Pancreas (tissue), 10 donors: ENCODE measurements at places on chromosomes 3 and 15.

- DNase-seq, result no peak
Measured at GRCh38 chr3:51035630-51036029, 349.5 kb upstream of the MANF start.

DNA sequence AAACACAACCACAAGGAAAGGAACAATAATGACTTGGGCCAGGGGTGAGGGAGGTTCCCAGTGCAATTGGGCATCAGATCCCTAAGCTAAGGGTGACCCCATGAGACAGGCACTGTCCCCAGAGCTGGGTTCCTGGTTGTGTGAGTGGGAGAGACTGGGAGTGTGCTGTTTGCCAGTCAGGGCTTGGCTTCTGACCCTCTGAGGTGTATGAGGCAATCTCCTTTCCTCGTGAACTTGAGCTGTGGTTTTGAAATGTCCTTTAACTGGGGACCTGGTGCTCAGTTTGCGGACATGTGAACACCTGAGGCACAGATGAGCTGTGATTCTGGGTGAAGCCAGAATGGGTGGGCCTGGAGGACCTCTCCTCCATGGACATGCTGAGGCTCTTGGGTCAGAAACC lies 58.5 kb upstream of the PLXNA1 start:
- DNase-seq, result no peak

DNA sequence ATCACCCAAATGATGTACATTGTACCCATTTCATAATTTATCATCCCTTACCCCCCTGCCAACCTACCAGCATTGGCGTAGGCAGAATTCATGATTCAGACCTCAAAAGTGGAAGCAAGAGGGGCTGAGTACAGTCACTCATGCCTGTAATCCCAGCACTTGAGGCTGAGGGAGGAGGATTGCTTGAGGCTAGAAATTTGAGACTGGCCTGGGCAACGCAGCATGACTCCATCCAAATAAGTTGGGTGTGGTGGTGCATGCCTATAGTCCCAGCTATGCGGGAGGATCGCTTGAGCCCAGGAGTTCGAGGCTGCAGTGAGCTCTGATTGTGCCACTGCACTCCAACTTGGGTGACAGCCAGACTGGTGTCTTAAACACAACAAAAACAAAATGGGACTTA lies 10.4 kb downstream of the TTC14 start:
- DNase-seq, result no peak

DNA sequence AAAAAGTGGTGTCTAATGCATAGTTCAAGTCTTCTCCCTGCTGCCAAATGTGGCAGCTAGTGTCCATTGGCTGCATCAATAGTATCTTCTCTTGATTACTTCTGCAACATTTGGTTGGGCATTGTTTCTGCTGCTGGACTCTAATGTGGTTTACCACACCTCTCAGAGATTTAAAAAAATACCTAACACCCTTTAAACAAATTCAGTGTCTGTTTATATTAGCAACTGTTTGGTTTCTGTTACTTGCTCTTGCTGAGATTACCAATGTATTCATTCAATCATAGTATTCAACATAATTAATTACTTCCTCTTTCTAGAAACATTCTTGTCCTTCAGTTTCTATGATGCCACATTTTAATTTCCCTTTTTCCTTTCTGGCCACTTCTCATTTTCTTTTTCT lies 20.3 kb upstream of the NECTIN3 start:
- DNase-seq, result no peak

GRCh38 chr3:9188583-9188982 lies 60.9 kb downstream of the SRGAP3 start:
- DNase-seq, result no peak

GRCh38 chr3:42226470-42227425 lies 39.2 kb downstream of the CCK start:
- no peak for DNase-seq

GRCh38 chr15:37071134-37071533 lies 29.2 kb downstream of the MEIS2 start:
- no peak for DNase-seq

- DNase-seq, result no peak
Measured at GRCh38 chr3:196049653-196050052, 32.2 kb downstream of the TFRC start.

DNA sequence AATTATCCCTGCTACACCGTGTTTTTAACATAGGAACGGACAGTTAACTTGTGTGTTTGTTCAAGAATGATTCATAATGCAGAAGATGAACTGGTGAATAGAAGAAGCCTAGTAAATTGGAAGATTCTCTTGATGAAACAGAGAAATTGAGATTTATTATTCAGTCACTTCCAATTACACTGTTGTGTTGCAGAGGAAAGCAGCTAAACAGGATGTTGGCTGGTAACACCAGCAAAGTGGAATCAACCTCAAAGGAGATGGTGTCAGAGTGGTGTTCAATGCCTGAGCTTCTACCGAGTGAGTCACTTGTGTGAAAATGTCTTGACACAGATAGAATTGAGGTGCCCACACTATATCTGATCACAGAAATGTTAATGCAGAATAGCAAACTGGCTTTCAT lies 399.6 kb downstream of the LPP start:
- no peak for DNase-seq

DNA sequence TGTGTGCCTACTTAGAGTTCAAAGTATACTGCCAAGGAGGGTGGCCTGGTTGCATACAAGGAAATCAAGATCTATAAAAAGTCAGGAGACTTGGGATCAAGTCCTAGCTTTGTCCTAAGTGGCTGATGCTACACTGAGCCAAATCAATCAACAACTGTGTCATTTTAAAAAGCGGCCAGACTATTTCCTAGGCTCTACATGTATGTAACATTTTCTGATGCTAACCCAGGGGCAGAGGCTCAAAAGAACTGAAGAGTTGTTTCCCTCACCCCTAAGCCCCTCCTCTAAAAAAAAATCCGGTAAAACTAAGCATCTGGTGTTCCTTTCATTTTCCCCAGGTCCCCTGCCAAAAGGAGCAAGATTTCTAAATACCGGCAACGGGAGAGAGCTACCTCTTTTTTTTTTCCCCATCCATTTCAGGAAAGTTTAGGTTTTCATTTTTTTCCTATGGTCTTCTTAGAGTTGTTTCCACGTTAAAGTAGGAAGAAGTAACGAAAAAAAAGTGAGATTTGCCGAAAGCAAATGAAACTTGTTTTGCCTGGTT lies 18.8 kb upstream of the CHD2 start:
- DNase-seq, result no peak

GRCh38 chr3:14429237-14429636 lies 26.8 kb downstream of the SLC6A6 start:
- DNase-seq, result no peak

GRCh38 chr15:57444877-57445513 lies 68.7 kb downstream of the CGNL1 start:
- no peak for DNase-seq

DNA sequence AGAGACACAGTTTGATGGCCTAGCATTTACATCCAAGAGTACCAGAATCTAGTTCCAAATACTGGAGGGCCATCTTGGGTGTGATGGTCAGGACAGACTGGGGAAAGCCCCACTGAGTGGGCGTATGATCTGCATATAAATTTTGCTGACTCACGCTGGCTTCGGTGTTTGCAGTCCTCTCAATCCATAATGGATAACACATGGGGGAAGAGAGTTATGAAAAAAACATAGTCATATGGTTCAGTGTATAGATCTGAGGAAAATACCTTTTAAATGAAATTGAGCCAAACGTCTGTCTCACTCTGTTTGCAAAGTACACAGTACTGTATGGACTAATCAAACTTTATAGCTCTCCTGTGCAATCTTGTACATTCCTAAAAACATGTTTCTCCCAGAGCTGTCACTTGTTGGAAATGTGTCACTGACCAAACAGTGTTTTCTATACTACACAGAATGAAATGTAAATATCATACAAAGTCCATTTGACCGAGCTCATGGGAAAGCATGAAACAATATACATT lies 125.3 kb upstream of the THBS1 start:
- DNase-seq, result no peak

DNA sequence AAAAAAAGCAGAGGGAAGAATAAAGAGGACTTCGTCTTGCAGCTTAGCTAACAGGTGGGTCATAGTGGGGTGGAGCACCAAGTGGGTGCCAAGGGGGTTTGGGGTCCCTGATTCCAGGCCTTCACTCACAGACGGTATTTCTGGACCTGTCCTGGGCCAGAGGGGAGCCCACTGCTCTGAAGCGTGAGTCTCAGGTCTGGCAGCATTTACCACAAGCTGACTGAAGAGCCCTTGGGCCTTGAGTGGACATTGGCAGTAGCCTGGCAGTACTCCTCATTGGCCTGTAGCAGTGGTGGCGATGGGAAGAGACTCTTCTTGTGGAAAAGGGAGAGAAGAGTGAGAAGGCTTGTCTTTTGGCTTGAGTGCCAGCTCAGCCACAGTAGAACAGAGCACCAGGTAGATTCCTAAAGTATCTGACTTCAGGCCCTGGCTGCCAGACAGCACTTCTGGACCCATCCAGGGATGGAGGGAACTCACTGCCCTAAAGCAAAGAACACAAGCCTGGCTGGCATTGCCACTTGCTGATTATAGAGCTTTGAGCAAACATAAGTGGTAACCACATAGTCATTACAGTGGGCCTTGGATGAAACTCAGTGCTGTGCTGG lies 72.9 kb downstream of the GLDN start:
- no peak for DNase-seq

DNA sequence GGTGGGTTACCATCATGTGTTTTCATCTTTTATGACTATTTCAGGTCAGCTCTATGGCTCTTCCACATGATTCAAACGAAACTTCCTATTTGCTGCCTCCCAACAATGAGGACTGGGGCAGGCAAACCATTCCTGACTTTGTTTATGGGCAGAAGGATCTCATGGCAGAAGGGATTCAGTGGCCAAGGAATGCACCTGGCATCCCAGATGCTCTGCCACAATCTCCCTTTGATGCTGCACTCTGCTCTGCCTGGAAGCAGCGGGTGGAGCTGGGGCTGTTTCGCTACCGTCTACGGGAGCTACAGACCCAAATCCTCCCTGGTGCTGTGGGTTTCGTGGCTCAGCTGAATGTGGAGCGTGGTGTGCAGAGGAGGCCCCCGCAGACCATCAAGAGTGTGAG lies 6.8 kb downstream of the GDPGP1 start:
- no peak for DNase-seq

- DNase-seq, result no peak
Measured at GRCh38 chr3:159779883-159780282, 208.8 kb upstream of the IL12A start.

DNA sequence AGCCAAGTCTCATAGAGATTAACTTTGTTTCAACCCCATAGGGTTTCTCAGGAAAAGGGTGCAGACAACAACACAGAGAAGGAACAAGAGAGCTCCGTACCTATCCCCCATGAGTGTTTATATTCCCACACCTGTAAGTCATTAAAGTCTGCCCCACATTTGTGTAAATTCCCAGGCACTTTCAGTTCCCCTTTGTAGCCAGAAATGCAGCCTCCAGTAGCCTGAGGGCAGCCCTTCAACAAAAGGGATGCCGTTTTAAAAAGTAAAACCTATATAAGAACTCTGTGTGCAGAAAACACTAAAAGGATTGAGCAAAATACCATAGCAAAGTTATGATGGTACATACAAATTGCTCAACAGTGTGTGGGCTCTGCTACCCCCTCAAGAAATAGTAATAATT lies 59.7 kb upstream of the TMEM108 start:
- DNase-seq, result no peak

GRCh38 chr3:38267662-38268061 lies 2.0 kb downstream of the SLC22A13 start:
- DNase-seq, result no peak

GRCh38 chr15:101262551-101262950 lies 10.7 kb upstream of the CHSY1 start:
- DNase-seq, result no peak

- no peak for DNase-seq
Measured at GRCh38 chr3:120368172-120368571, 19.0 kb upstream of the LRRC58 start.

DNA sequence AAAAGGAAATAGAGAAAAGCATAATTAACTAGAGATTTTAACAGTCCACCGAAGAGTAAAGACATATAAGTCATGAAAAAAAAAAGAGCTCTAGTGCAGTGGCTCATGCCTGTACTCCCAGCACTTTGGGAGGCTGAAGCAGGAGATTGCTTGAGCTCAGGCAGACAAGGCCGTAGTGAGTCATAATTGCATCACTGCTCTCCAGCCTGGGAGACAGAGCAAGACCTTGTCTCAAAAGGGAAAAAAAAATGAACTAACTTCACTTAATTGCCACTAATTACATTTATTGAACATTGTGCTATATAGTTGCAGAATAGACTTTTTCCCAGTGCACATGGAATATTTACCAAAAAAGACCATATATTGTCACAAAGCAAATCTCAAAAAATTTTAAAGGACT lies 221.8 kb downstream of the CBLB start:
- DNase-seq, result no peak

DNA sequence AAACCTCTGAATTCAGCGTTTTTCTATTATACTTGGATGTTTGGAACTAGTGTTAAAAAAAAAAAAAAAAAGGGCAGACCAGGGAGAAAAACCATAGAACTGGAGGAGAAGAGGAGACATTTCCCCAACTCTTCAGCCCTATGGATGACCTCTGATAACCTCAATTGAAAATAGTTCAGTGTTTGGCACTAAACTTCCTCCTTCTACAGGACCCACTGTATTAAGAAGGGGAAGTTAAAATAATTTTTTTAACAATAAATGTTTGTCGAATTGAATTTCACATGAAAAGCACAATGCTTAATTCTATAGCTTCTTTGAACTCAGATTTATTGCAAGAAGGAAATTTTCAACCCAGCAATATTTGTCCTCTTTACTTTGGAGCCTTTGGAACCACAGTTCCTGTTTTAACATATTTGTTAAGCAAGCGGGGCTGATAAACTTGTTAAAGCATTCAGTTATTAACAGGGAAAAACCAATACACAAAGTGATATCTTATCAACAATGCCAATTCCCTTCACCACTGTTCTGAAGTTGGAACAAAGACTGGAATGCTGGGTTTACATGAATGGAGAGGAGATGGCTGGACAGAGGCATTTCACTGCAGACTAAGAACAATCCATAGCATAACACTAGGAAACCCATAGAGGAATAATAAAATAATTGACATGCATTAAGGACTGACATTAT lies 3.1 kb upstream of the A4GNT start:
- DNase-seq, result no peak

- DNase-seq, result no peak
Measured at GRCh38 chr3:36418296-36418695, 38.0 kb downstream of the STAC start.

- DNase-seq, result no peak
Measured at GRCh38 chr3:79039192-79039591, 728.6 kb downstream of the ROBO1 start.

DNA sequence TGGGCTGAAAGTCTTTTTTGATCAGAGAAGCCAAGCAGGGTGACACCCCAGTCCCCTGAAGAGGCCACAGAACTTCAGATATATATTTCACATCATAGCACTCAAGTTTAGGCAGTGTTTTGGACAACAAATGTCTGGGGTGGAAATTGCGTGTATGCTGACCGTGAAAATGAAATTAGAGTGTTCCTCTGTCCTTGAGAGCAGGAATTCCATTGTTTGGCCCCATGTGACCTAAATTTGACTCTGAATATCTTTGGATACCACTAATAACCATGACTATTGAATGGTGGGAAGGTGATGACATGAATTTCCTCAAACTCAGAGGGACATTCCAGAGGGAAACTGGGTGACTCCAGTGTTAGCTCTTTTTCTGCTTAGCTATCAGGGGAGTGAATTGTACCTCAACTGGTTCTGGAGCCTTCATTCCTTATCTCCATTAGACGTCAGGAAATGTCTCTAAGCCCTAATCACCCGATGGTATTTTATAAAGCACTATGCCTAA lies 263.5 kb upstream of the RASGRP1 start:
- no peak for DNase-seq
